Suppressor macrophage (primary cell): ENCODE measurements at places on chromosomes 7 and 10.

DNA sequence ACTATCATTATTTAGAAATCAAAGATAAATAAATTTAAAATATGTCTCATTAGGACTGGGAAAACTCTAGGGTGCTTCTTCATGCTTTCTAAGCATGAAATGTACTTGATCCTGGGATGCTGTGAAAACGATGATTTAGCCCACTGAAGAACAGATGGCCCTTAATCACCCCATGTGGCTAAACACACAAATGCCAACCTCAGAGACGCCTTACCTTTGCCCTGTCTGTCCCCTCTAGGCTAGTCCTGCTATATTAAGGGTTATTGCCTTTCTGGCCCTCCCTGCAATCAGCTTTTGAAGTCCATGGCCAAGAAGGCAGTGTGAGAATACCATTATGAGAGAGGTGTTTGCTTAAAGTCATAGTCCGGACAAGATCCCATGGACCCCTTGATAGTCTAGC is 217.2 kb downstream of the TWIST1 start:
- no peak for DNase-seq

GRCh38 chr10:24351961-24352360 is 143.0 kb downstream of the KIAA1217 start:
- DNase-seq = no peak

- DNase-seq = no peak
Measured at GRCh38 chr7:5197811-5198210, 7.8 kb downstream of the WIPI2 start.

DNA sequence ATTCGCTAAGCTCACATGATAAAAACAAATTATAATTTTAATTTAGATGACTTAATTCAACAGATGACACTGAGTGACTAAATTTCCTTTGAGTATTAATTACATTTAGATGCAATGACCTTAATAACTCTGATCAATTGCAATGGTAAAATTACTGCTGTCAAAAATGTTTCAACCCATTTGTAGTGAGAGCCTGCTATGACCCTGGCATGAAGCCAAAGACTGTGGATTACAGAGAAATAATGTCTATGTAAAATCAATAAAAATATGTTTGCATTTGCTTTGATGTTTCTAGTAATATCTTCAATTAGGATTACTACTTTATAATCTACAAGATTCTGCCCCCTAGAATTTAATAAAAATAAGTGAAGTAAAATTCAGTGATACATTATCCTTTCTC is 15.6 kb downstream of the MKX start:
- DNase-seq = no peak

DNA sequence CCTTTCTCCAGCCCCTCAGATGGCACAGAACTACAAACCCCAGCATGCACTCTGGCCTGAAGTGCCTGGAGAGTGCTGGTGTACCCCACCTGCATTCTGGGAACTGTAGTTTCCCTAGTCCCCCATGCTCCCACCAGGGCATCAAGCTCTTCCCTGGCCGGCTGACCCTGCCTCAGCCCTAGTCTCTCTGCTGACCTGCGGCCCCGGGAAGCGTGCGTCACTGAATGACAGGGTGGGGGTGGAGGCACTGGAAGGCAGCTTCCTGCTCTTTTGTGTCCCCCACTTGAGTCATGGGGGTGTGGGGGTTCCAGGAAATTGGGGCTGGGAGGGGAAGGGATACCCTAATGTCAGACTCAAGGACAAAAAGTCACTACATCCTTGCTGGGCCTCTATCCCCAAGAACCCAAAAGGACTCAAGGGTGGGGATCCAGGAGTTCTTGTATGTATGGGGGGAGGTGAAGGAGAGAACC is 2.1 kb downstream of the NOS3 start:
- peak; percentile 34 for DNase-seq

DNA sequence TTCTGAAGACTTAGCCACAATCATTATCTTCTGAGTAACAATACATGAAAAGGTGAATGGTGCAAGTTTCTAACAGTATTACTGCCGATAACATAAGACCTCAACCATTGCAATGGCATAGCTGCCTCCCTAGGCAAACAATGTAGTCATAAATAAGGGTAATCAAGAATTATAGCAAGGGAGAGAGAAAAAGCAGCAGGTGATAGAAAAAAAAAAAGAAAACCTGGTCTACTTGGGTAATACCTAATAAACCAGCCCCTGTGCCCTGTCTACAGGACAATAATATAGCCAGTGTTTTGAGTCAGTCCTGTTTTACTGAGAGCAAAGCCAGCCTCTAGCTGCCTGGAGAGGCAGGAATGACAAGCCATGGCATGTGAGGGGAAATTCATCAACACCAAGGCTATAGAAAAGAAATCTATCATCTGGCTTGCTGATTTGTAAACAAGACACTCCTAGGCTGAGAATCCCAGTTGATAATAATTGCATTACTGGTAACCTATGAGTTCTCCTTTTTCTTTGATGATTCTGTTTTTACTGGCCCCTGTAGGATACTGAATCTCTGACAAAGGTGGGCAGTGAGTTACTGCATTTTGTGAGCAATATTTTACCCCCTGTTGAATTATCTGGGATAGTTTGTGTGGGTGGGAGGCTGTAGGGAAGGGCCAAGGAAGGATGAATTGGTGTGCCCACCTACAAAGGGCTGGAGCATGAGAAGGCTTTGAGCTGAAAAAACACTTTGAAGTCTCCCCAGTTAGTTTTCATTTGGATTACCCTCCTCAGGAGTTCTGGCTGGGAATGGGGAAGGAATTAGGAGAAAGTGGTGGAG is 1.7 kb upstream of the WEE2 start:
- no peak for DNase-seq

DNA sequence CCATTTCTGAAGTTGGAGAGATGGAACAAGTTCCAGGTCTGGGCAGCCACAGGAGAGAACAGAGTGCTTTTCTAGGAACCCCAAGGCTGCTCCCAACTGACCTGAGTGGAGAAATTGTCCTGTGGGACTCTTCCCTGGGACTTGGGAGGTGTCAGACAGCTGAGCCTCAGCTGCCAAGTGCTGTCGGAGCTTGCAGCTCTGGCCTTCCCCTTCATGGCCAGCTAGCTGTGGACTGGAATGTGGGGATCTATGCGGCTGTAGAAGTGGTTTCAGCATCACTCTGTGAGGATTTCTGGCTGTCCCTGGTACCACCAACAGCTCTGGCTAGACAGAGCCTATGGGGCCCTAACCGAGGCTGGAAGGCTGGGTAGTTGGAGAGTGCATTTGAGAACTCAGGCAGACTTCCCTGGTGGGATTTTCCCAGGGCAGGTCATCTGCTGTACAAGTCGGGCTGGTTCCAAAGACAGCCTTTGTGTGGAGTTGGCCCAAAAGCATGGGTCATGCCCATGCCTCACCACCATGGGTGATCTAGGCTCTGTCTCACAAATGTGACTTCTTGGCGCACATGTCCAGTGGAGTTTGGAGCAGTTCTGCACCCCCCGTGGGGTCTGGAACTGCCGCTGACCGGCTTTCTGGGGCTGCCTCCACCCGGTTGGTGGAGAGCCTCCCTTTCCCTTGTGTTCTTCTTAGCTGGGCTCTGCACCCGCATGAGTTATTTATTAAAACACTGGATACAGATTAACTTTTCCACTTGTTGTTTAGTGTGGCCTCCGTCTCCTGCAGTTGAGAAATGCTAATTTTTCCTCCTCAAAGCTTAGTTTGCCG is 10.9 kb downstream of the SUFU start:
- DNase-seq = no peak

GRCh38 chr7:151903249-151904032 is 26.5 kb upstream of the PRKAG2 start:
- no peak for DNase-seq

DNA sequence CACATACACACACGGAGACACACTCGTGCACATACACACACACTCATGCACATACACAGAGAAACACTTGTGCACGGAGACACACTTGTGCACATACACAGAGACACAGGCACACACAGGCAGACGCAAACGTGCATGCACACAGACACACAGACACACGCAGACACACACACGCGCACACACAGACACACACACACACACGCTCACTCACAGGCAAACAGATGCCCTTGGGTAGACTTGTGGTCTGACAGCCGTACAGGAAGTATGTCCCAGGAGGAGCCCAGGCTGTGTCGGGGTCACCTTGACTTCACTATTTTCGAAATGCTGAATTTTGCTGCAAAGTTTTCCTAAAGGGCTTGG is 538.0 kb downstream of the DNAJB6 start:
- no peak for DNase-seq

GRCh38 chr7:42453931-42454361 is 216.9 kb upstream of the GLI3 start:
- no peak for DNase-seq

DNA sequence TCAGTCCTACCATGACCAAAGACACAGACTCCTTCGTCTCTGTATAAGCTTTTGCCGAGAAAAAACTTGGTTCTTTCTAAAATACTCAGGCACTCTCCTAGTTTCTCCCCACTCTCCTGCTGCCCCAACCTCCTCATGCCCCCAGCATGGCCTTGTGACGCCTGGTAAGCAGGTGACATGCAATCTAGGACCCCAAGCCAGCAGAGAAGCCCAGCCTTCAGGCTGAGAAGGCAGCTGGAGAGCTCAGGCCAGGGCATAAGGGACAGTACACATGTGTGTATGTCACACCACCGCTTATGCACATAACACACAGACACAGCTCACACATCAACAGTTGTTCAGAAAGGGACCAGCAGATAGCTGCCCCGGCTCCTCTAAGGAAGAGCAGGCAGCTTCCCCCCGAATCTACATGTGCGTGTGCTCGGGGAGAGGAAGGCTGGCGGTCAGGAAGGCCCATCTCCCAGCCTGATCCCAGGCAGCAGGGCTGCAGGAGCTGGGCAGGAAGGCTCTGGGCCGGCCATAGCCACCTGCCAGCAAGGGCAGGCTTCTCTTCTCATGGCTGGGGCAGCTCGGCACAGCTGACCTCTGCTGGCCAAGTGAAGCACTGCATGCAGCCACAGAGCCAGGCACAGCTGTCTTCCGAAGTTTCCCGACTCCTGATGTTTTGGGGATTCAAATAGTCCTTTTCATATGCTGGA is 8.5 kb downstream of the DDX56 start:
- peak; percentile 76 for DNase-seq

GRCh38 chr10:46516660-46517416 is 39.6 kb downstream of the GPRIN2 start:
- no peak for DNase-seq

DNA sequence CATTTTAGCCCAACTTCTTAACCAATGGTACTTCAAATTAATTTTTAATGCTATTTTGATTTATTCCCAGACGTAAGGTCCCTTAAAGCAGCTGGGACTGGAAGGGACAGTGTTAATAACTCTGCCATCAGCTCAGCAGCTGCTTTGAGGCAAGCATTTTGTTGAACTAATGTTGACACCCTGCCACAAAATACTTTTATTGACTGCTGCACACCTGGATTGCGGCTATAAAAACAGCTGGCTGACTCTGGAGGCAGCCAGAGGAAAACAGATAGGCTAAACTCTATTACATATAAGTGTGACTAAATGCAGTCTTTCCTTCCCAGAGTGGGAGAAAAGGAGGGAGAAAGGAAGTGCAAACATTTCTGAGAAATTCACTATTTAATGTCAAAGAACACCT is 77.6 kb downstream of the ETV1 start:
- DNase-seq = no peak

GRCh38 chr7:135337506-135337905 is 103.9 kb downstream of the STRA8 start:
- DNase-seq = no peak

- DNase-seq = no peak
Measured at GRCh38 chr10:6027929-6028328, 34.2 kb downstream of the IL2RA start.

DNA sequence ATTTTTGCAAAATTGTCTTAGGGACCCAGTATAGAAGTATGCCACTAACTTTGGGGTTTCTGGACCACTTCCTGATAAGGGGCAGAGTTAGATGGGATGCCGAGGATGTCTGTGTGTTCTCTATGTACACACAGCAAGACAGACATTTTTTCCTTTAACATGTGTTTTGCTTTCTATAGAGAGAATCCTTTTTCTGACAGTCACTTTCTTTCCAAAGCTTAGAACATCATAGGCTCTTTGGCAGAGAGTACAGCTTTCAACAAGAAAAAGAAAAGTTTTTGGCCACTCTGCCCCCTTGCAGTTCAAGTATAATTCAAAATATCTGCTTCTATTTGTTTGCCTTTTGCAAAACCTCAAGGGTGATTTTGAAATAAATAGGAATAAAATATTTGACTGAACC is 44.1 kb downstream of the PAPSS2 start:
- DNase-seq = no peak

- DNase-seq = no peak
Measured at GRCh38 chr7:158856883-158857668, 718 bp downstream of the DYNC2I1 start.
